Stimulated activated naive B cell treated with anti-CD40 and anti-IgM and Interleukin-4, amounts not matched to agents 10 μg/mL and 1 μg/mL and 100 μg/mL, for 72 hours (primary cell): ENCODE measurements at places on chromosomes 16 and 17.

DNA sequence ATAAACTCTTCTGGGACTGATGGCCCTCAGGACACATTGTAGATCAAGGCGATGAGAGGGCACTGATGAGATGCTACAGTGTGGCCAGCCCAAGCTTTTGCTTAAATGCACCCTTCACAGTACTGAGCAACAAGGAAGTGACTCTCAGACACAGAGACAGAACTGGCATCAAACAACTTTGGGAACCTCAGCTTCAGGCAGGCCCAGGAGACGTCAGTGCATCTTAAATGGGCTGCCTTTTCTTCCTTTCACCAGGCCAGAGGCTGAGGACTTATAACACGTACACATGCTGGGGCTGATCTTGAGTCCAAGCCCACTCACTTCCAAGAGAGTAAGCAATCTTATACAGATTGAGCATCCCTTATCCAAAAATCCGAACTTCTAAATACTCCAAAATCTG lies 386.1 kb upstream of the C16orf82 start:
- DNase-seq = no peak

- no peak for DNase-seq
These were observed 715 bp downstream of the ENDOV start for GRCh38 chr17:80415626-80416137.

GRCh38 chr17:68384941-68385340 lies 72.4 kb downstream of the WIPI1 start:
- no peak for DNase-seq

GRCh38 chr16:9900576-9900975 lies 281.7 kb downstream of the GRIN2A start:
- DNase-seq = no peak

GRCh38 chr17:74529243-74529642 lies 2.0 kb downstream of the CD300LB start:
- DNase-seq = no peak

DNA sequence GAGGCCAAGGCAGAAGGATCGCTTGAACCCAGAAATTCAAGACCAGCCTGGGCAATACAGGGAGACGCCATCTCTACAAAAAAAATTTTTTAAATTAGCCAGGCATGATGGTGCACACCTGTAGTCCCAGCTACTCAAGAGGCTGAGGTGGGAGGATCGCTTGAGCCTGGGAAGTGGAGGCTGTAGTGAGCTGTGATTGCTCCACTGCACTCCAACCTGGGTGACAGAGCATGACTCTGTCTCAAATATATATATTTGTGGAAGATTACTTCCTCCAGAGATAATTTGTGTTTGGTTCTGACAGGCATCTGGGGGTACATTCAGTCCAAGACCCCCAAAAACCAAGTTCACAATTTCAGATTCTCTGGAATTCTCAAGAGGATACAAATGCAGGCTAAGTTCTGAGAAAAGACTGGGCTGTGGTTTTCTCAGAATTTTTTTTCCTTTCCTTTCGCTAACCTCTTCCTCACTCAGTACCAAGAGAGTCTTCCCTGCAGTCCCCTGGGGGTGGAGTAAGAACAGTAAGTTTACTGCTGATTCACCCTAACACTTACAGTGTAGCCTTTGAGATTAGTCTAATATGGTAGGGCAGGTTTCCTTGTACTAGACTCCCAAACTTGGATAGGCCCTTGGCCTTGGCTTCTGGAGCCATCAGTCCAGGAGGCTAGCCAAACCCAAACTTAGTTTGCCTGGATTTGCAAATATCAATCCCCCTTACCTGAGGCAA lies 15.1 kb downstream of the GSDMB start:
- DNase-seq = peak; percentile 27

GRCh38 chr17:8785547-8786413 lies 13.4 kb downstream of the MFSD6L start:
- DNase-seq = peak; percentile 30

DNA sequence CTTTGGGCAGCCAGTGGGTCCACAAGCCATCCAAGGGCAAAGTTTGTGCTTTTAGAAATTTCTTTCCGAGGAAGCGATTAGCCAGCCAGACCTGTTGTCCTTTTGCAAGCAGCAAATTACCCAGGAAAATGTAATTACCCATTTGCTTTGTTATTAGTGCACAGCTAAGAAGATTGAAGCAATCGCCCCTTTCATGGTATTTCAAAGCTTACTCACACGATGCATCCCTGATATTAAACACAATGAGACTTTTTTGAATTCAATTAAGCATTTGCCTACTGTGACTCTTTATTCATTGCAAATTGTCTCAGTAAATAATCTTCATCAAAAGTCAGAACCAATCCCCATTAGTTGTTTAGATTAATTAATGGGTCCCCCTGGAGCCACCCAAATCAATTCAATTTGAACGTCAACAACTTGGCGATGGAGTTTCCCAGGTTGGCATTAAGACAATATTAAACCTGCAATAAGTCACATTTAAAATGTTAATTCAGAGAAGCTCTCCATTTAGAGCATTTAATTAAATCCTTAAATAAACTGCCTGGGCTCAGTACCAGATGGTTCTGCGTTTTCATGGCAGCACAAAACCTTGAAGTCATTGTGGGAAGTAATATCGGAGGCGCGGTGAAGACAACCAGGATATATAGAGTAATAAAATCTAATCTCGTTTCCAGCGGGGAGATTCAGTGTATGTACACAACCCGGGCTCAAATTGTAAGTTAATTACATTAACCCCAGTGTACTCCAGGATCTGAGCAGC lies 366.2 kb upstream of the TNRC6C start:
- no peak for DNase-seq

DNA sequence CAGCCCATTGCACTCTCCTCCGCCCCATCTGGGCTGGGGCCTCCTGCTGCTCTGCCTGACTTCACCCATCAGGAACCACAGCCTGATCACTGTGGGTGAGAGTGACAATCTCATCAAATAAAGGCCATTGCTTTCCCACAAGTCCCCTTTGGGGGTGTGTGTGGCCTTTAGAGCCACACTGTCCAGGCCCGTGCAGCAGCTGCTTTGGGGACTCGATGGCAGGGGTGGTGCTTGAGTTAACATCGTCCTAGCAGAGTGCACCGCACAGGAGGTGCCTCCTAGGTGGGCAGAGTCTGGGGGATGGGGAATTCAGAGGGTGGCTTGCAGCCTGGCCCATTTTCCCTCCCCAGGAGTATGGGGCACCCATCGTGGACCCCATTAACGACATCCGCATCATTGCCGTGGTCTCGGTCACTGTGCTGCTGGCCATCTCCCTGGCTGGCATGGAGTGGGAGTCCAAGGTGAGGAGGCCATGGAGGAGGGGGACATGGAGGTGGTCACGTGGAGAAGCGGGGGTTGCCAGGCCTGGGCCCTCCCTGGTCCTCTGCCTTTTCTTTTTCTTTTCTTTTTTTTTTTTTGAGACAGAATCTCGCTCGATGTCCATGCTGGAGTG lies 5.4 kb downstream of the SLC12A3 start:
- peak; percentile 54 for DNase-seq

- DNase-seq = no peak
These were observed 2.2 kb upstream of the NUTF2 start for GRCh38 chr16:67844497-67844896.

GRCh38 chr17:7626307-7626706 lies 1.3 kb downstream of the SAT2 start:
- DNase-seq = no peak

GRCh38 chr16:15498427-15499175 lies 64.2 kb downstream of the BMERB1 start:
- no peak for DNase-seq

DNA sequence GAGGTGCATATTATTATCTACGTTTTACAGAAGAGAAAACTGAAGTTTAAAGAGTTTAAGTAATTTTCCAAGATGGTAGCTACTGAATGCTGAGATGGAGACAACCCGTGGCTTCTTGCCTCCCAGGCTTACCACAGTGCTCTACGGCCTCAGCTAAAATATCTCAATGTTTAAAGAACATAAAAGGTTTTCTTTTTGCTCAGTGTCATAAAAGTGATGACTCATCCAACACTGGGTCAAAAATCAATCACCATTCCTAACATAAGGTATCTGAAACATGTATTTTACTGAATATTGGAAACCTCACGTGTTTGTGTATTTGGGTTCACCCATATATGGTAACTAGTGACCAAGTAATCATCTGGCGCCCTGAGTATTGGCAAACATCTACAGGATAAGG lies 18.4 kb downstream of the ABCA9 start:
- no peak for DNase-seq

- DNase-seq = no peak
These were observed 68.5 kb downstream of the C16orf95 start for GRCh38 chr16:87248714-87249113.

DNA sequence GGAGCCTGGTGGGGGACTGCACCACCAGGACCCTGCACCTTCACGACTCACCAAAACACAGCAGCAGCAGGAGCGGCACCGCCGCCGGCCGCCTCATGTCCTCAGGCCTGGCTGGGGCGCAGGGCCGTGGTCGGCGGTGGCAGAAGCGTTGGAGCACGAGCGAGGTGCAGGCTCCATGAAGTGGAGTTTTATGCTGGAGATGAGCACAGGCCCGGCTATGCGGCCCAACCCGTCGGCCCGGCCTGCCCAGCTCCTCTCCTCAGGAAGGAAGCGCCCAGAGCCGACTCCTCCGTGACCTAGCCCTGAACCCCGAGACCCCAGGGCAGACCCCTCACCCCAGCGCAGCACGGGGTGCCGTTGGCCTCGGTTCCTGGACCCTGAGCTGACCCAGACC lies at the start of gene PRSS27:
PRSS27 (minus strand) TSS at position 161 of the 394 bp plus-strand sequence; CDS start at position 97, 64 bp downstream.
- DNase-seq = no peak

DNA sequence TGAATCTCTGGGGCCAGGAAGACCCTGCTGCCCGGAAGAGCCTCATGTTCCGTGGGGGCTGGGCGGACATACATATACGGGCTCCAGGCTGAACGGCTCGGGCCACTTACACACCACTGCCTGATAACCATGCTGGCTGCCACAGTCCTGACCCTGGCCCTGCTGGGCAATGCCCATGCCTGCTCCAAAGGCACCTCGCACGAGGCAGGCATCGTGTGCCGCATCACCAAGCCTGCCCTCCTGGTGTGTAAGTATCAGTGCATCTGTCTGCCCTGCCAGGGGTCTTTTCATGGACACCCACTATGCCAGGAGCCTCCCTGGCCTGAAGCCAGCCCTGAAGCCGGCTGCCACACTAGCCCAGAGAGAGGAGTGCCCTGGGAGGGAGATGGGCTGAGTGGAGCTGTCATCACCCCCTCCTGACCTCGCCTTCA lies at the start of gene CETP:
CETP (plus strand) TSS at position 100 of the 431 bp plus-strand sequence; CDS start at position 130, 30 bp downstream.
- no peak for DNase-seq

DNA sequence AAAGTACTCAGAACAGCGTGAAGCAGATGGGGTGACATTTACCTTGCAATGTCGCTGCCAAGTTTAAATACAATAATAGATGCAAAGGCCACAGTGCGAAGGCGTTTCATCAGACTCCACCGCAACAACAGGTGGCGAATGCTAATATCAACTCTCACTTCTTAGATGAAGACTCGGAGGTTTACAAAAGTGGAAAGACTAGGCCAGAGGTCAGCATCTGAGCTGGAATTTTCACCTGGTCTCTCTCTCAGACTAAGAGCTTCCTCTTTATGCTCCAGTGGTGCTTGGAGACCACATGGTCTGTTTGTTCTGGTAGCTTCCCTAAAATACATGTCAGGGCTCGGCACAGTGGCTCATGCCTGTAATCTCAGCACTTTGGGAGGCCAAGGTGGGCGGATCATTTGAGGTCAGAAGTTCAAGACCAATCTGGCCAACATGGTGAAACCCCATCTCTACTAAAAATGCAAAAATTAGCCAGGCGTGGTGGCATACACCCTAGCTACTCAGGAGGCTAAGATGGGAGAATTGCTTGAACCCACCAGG lies 169.1 kb downstream of the XYLT1 start:
- DNase-seq = peak; percentile 92
